ENCODE measurements at places on chromosomes 16 and 17.

- peak; percentile 45 for DNase-seq
These were observed 685 bp upstream of the MPG start for GRCh38 chr16:77273-77806.

- DNase-seq: no peak
These were observed 100.0 kb downstream of the ZNF423 start for GRCh38 chr16:49755716-49756505.

GRCh38 chr16:66382966-66383299, 16.4 kb downstream of the CDH5 start:
- no peak for DNase-seq

- no peak for DNase-seq
These were observed 24.1 kb downstream of the GNPTG start for GRCh38 chr16:1375741-1376410.

DNA sequence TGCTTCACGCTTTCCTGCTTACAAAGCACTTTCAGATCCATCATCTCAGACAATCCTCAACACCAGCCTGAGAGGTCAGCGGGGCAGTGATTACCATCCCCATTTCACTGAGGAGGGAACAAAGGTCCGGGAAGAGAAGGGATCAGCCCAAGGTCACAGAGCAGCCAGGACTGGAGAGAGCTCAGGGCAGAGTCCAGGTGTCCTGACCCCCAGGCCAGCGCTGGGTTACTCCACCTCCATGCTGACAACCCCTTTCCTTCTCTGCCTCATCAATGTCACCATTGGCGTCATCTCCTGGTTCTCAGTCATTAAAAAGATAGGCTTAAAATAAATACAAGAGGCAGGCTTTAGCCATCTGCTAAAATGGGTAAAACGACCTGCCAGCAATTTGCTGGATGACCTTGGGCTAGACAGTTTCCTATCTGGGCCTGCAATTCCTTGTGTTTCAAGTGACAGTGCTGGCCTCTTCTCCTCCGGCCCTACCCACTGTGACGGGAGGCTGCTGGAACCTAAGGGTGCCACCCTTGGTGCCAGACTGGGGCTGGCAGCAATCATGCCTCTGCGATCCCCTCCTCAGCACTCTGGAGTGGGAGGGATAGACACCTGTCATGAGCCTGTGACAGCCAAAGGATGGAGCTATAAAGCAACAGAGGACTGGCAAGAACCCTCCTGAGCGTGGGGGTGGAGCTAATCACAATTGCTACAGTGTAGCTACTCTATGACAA, 79.5 kb upstream of the CCL1 start:
- DNase-seq: no peak

- no peak for DNase-seq
These were observed 394.8 kb downstream of the SHISA9 start for GRCh38 chr16:13296206-13296605.

DNA sequence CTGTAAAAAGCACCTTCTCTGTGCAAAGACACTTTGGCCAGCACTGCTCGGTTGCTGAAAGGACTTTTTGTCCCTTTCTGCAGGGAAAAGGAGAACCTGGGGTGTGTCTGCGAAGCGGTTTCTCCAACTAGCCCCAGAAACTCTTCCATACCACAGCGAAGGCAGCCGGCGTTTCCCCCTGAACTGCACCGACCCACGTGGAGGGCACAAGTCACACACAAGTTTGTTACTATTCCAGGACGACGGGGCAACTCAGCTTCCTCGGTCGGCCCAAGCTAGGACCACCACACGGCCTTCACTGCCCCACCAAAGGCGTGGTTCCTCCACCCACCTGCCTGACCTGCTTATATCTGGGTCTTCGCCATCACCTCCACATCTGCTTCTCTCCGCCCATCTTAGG, 1.9 kb downstream of the RTN4RL1 start:
- DNase-seq: no peak

- DNase-seq: no peak
These were observed 10.3 kb downstream of the KNOP1 start for GRCh38 chr16:19707569-19708295.

GRCh38 chr16:47150067-47150466, 6.3 kb upstream of the NETO2 start:
- peak; percentile 43 for DNase-seq

DNA sequence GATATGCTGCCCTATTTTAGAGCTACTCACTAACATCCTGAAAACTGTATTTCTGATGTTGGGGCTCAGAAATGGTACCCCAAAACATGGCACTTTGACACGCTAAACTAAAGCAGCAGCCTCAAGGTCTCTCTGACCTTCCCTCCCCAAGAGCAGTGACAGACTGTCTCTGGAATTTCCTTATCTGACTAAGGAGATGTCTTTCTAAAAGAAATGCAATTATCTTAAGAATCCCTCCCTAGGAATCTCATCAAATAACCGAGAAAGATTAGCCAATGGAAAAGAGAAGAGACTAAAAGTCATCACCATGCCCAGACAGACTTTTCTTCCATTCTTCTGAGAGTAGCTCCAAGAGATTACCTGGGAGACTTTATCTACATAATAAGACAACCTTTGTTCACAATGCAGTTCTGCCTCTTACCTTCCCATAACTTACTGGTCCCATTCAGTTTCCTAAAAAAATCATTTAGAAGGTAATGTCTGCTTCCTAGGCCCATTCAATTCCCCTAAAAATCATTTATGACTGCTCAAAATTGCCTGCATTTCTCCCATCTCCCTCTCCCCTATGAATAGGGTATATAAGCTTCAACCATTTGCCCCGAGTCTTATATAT, 123.9 kb downstream of the CPPED1 start:
- no peak for DNase-seq

GRCh38 chr16:89046491-89046890, 47.2 kb upstream of the ACSF3 start:
- no peak for DNase-seq

- peak; percentile 33 for DNase-seq
These were observed 959 bp downstream of the SSH2 start for GRCh38 chr17:29929006-29929532.

- no peak for DNase-seq
These were observed at the start of gene SCARF1 for GRCh38 chr17:1645207-1646171. TSS of gene SCARF1 (minus strand) at chr17:1645732. CDS start at chr17:1645697, 35 bp downstream.

- DNase-seq: no peak
These were observed 88.8 kb downstream of the C16orf95 start for GRCh38 chr16:87228363-87228762.

DNA sequence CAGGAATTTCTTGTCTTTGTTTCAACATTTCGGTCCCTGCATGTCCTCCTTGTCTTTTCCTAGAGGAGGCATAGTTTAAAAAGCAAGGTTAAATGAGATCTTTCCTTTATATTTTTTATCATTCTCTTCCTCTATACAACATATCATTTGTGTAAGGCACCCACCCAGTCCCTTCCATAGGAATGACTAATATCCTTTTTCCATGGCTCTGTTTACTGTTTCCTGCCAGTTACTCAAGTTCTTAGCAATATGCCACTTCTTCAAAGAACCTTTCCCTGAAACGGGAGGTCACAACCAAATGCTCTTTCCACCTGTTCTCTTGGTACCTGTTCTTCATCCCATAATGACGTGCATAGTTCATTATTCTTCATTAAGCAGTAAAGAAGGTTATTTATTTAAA, 1237.1 kb upstream of the GOT2 start:
- no peak for DNase-seq

DNA sequence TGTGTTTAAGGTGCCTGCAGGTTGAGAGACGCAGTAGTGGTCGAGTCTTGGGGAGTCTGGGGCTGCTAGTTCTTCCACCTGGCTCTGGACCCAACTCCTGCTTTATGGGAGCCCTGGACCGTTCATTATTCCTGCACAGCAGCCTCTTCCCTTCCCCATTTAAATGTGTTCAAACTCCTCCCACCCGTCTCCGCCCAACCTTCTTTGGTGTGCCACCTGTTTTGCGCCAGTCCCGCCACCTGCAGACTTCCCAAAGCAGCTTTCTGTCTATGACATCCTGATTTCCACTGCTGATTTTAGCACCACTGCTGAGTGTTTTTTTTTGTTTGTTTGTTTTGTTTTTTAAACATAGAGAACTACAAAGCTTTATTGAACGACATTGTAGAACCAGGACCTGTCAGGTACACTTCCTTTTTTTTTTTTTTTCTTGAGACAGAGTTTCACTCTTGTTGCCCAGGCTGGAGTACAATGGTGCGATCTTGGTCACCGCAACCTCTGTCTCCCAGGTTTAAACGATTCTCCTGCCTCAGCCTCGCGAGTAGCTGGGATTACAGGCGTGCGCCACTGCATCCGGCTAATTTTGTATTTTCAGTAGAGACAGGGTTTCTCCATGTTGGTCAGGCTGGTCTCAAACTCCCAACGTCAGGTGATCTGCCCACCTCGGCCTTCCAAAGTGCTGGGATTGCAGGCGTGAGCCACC, 12.8 kb downstream of the ADORA2B start:
- no peak for DNase-seq

DNA sequence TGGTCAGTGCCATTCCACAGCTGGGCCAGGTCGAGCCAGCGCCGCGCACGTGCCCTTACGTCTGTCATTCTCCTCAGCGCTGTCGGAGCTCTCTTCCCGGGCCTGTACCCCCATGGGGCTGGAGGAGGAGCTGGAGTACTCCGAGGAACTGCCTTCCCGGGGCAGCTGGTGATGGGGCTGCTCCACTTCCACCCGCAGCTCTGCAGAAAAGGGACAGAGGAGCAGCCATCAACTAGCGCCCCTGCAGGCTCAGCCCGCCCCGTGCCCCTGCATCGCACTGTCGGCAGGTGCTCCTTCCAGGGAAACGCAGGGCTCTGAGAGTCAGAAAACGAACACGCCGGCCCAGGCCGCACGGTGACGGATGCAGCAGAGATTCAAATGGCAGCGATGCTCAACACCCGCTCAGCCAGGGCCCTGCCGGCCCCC, 20.9 kb downstream of the MAP1LC3B start:
- no peak for DNase-seq

DNA sequence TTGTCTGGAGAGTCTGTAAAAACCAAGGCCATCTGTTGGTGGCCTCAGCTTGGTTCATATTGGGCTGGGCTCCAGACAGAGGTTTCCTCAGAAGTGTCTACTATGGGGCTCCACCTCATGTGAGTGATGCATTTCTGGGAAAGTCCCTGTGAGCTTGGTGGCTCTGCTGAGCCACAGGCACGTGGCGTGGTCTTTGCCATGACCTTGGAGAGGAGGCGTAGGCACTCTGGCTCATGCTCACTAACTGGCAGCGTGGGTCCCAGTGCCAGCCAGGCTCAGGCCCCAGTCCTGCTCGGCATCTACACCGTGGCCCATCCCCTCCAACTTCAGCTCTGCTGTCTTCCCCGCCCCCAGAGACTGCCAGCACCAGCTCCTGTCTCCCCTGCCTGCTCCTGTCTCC, 10.7 kb upstream of the SMTNL2 start:
- DNase-seq: peak; percentile 58

GRCh38 chr17:81713556-81714411, 1.7 kb downstream of the SLC25A10 start:
- no peak for DNase-seq

DNA sequence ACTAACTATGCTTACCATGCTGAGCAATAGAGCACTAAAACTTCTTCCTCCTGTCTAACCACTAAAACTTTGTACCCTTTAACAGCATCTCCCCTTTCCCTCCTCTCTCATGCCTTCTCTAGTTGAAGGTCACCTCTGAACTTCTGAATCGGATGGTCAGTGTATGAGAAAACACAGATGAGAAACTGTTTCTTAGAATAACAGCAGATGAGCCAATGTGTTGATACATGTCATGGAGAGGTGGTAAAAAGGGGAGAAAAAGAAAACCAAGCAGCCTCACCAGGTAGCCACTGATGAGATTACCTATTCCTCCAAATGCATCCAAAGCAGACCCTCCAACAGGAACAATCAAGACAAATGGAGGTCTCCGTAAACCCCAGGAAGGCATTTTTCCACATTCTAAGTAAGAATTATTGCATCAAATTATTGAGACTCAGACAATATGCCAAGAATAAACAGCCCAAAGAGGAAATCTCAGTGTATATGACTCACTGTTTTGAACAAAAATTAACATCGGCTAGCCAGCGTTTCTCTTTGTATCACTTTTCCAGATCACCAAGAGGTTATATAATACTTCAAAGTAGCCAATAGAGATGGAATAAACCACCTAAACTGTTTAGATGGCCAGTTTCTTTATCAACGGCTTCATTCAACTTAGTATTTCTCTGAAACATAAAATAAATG, 793.3 kb upstream of the SOX9 start:
- DNase-seq: no peak

DNA sequence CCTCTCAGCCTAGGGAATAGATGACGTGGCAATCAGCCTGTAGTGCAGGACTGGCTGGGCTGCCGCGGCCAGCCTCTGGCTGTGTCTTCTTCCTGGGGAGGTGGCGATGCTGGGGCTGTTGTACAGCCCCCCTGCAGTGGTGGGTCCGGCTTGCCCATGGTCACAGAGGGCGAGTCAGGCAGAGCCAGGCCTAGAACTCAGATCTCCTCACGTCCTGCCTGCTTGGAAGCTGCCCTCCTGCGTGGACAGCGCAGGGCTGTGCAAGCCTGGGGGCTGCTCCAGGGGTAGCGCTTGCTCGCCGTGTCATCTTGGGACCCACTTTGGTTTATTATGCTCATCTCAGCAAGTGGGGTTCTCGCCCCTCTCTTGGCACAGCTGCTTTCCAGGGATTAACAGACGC, 19.3 kb downstream of the NMRAL1 start:
- no peak for DNase-seq

DNA sequence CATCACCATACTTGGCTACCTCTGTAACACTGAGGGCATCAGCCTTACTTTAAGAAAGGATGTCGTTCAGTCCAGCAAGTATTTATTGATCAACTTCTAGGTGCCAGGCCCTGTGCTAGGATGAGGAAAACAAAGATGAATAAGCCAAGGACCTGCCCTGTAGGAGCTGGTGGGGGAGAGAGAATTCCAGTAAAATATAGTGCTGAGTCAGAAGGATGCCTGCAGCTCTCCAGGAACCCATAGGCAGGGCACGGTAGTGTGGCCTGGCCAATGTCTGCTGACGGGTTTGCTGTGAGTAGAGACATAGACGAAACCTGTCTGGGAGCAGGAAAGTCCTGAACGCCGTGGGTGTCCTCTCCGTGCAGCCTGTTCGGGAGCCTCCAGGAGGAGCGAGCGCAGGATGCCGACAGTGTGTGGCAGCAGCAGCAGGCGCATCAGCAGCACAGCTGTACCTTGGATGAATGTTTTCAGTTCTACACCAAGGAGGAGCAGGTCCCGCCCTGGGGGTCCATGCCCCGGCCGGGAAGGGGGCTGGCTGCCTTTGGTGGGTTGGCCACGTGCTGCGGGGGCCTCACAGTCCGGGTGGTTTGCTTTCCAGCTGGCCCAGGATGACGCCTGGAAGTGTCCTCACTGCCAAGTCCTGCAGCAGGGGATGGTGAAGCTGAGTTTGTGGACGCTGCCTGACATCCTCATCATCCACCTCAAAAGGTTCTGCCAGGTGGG, 55.6 kb downstream of the USP43 start:
- DNase-seq: no peak

- DNase-seq: no peak
These were observed 64.2 kb upstream of the ZNF469 start for GRCh38 chr16:88318521-88318920.

- DNase-seq: no peak
These were observed 83.1 kb downstream of the MYO1D start for GRCh38 chr17:32793841-32794240.

- DNase-seq: no peak
These were observed 15.2 kb downstream of the KRT23 start for GRCh38 chr17:40922239-40922638.
